ENCODE measurements at places on chromosomes 1 and 21. TPM values are rescaled to one million over a fixed set of nuclear protein-coding genes. Genes with fewer than 3 reads are reported as not detected.

CYP4A22 gene
- not detected for total RNA-seq

CYP4A11 gene
- not detected for total RNA-seq

TCHH gene
- under 0.01 TPM for total RNA-seq

LAX1 gene
- not detected for total RNA-seq

MPL gene
- total RNA-seq: 0.09 TPM

MRAP gene
- not detected for total RNA-seq

Measured in dermis lymphatic vessel endothelial cell (primary cell).